Effector memory CD4-positive, alpha-beta T cell (primary cell): ENCODE measurements at places on chromosomes 3 and 15.

DNA sequence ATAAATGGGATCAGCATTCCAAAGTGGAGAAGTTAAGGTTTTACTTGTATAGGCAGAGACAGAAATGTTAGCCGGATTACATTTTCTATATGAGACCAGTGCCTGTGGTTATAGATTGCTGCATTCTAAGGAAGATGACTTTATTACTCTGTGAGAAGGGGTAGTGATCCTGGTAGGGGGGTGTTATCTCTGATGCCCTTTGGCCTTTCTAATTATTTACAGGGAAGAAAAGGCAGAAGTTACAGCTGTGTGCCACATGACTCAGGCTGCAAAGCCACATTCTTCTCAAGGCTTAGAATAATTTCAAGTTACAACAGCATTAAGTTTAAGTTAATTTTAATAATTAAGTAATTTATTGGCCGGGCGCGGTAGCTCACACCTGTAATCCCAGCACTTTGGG lies 2.2 kb upstream of the TMC3 start:
- no peaks in the 10 kb centered on the region for H3K36me3 ChIP-seq
- H3K4me1 ChIP-seq: no peaks in the 10 kb centered on the region
- H3K27ac ChIP-seq: no peak overlapping the region
- no peaks in the 10 kb centered on the region for H3K27me3 ChIP-seq
- DNase-seq: no peak

DNA sequence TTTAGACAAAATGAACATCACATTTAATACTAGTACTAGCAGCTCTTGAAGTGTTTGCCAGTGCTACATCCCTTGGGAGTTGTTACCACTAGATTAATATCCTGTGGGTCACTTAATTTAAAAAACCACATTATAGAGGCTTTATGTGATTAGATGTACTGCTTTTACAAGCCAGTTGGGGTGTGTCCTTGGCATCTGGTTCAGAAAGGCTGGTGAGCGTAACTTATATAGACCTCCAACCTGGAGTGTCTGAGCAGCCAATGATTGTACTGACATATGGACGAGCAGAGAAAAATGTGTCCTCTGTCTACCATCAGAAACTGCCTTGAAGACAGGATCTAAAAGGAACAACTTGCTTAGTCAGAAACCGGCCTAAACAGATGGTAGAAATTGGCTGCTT lies 306.2 kb upstream of the ATP11B start:
- no peak overlapping the region for H3K4me3 ChIP-seq
- no peaks in the 10 kb centered on the region for H3K36me3 ChIP-seq
- DNase-seq: no peak
- H3K27ac ChIP-seq: no peak overlapping the region
- H3K27me3 ChIP-seq: no peaks in the 10 kb centered on the region

DNA sequence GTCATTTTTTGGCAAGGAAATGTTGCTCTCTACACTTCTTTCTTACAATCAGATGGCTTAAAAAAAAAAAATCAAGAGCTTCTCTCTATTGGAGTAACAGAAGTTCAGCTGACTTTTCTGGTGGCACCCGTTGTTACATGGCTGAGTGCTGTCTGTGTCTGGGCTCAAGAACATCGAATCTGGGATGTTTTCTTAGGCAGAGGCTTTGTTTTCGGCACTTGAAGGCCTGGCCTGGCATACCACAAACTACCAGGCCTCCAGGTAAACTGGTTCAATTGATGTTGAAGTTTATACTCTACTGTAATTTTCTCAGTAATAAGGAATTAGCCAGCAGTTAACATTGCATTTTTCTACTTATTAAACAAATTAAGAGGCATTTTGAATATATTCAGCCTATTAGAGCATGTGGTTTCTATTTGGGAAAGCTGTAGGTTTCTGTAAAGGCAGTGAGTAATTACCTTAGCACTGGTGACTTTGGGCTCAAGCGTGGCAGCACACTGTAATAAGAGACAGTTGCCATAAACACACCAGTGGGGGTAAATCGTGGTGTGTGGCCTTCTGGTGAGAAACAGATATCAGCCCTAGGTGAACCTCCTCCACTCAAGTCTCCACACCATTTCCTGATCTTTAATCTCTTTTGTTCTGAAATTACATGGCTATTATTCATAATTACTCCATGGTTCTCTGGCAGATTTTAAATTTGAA lies 544.7 kb downstream of the MECOM start:
- no peak overlapping the region for H3K4me3 ChIP-seq
- no peaks in the 10 kb centered on the region for H3K36me3 ChIP-seq
- no peak overlapping the region for H3K27ac ChIP-seq
- no peaks in the 10 kb centered on the region for H3K27me3 ChIP-seq
- H3K4me1 ChIP-seq: no peaks in the 10 kb centered on the region
- no peak for DNase-seq

DNA sequence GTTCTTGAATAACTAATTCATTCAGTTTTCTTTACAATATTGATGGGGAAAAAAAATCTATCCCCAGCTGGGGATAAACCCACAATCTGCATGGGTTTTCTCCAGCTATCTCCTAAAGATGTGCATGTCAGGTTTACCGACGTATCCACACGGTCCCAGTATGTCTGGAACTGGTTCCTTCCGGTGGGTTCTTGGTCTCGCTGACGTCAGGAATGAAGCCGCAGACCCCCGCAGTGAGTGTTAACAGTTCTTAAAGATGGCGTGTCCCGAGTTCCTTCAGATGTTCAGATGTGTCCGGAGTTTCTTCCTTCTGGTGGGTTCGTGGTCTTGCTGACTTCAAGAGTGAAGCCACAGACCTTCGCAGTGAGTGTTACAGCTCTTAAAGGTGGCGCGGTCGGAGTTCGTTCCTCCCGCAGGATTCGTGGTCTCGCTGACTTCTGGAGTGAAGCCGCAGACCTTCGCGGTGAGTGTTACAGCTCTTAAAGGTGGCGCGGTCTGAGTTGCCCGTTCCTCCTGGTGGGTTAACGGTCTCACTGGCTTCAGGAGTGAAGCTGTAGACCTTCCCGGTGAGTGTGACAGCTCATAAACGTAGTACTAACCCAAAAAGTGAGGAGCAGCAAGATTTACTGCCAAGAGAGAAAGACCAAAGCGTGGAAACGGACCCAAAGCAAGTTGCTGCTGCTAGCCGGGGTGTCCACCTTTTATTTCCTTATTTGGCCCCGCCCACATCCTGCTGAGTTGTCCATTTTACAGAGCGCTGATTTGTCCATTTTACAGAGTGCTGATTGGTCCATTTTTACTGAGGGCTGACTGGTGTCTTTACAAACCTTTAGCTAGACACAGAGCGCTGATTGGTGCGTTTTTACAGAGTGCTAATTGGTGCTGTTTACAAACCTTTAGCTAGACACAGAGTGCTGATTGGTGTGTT lies 195.1 kb upstream of the NR2F2 start:
- H3K27ac ChIP-seq: no peak overlapping the region
- no peaks in the 10 kb centered on the region for H3K27me3 ChIP-seq
- no peaks in the 10 kb centered on the region for H3K4me1 ChIP-seq
